Amniotic stem cell (primary cell): ENCODE measurements at places on chromosomes 5 and 9.

DNA sequence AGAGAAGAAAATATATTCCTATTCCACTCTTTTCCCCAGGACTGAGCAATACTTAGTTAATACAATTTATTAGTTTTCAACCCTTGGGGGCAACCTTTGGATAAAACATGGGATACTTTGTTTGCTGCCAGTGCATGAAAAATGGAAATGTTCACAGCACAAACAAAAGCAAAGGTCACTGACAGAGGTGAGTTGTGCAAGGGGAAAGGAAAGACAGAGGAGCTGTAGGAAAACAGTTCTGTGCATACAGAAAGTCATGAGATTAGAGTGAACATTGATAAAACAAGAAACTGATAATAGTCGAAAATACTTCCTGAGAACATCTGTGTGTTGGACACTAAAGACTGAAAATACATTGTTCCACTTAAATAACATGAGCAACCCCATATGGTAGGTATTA, 779.8 kb downstream of the TLE4 start:
- DNase-seq = no peak

DNA sequence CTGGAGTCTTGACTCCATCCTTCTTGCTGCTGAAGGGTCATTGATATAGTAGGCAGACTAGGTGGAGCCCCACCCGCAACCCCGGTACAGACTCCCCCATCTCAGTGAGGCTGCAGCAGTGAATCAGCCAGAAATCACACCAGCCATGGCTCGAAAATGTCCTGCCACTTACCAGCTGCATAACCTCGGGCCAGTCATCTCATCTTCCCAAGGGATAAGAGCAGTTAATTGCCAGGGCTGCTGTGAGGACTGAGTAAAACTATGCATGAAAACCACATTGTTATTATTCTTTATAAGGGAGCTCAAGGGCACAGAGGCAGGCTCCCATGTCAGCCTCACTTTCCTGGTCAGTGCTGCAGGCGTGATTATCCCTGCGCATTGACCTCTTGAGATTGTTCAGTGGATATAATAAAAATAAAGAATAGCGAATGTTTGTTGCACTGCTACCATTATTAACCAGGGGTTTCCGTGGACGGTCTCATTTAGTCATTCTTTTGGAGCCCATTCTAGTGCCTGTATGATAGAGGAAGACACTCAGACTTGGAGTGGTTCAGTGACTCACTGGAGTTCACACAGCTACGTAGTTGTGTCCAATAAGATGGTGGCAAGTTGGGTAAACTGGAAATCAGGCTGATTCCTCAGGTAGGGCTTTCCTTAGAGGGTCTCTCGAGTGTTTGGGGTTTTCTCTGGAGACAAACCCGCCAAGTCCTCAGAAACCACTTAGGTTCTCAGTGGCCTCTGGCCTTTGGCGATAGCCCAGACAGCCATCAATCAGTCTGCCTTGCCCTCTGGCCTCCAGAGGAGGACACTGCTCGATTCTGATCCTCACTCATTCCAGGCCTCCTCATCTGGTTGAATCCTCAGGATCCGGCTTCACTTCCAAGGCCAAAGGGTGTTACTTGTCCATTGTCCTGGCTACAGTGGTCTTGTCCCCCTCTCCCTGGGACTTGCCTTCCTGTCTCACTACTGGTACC, 39.9 kb downstream of the COL15A1 start:
- DNase-seq = peak; percentile 39

GRCh38 chr9:88363661-88364060, 24.6 kb upstream of the SPIN1 start:
- DNase-seq = no peak

- DNase-seq = no peak
These were observed 11.8 kb upstream of the TGFBI start for GRCh38 chr5:136016945-136017530.

GRCh38 chr5:41093803-41094202, 22.7 kb upstream of the MROH2B start:
- no peak for DNase-seq

DNA sequence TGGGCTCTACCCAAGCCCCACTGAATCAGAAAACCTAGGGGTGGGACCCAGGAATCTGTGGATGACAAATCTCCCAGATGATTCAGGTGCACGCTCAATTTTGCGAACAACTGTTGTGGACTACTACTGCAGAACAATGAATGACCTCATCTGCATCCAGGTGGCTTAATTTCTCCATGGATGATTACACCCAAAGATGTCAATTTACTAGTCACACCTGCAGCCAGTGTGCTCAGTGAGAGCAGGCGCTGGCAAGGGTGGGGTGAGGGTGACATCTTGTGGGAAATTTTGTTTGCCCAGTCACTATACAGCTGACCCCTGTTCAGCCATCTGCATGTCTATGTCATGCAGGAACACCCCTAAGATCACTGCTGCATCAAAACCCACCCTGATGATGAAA, 118.2 kb downstream of the ENTREP1 start:
- DNase-seq = no peak

GRCh38 chr5:52808316-52808901, 20.7 kb downstream of the ITGA1 start:
- no peak for DNase-seq

GRCh38 chr9:130051855-130052254, 1.9 kb upstream of the GPR107 start:
- no peak for DNase-seq
